ENCODE measurements at places on chromosomes 12 and 14.

DNA sequence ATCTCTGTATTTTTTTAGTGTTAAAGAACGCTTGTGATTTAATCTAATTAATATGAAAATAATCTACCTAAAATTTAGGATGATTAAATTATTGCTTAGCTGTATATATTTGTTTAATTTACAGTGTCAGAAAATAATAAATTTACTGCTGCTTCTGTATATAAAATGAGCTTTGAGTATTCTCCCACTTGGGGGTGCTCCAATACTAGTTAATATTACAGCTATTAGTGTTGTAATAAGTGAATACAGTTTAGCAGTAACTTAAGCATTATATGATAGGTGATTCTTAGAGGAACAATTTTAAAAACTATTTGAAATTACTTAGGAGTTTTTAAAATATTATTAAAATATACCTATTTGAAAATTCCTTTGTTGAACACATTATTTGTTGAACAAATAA is 62.2 kb downstream of the PAPOLA start:
- DNase-seq, result no peak

DNA sequence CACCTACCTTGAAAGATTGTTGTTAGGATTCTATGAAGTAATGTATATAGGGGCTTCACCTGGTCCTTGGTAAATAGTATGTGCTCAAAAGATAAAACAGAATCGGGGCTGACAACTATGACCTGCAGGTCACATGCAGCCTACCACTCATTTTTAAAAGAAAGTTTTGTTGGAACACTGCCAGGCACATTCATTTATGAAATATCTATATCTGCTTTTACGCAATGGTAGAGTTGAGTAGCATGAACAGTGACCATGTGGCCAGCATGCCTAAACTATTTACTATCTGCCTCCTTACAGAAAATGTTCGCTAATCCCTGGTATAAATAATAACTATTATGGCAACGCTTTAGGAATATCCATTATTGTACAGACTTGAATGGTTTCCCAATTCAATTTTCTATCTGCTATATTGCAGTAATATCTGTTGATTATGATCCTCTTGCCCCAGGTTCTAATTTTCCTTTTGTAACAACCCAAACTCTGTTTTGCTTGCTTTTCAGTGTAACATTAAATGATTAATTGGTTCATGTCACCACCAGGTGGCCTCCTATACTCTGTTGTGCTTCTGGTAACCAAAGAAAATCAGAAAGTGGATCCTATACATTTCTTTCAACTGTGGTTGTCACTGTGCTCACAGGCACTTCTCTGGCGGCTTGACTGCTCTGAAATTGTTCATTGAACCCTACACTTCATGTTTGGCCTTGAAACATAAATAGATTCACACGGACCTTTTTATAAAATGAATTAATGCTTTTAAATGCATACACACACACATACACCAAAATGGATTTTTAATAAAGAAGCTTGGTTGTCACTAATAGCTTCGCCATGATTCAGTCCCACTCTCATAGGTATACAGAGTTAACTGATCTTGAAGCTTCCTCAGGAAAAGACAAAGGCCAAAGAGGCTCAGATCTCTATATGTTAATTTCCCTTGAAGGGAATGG is 227.7 kb upstream of the NPAS3 start:
- no peak for DNase-seq

DNA sequence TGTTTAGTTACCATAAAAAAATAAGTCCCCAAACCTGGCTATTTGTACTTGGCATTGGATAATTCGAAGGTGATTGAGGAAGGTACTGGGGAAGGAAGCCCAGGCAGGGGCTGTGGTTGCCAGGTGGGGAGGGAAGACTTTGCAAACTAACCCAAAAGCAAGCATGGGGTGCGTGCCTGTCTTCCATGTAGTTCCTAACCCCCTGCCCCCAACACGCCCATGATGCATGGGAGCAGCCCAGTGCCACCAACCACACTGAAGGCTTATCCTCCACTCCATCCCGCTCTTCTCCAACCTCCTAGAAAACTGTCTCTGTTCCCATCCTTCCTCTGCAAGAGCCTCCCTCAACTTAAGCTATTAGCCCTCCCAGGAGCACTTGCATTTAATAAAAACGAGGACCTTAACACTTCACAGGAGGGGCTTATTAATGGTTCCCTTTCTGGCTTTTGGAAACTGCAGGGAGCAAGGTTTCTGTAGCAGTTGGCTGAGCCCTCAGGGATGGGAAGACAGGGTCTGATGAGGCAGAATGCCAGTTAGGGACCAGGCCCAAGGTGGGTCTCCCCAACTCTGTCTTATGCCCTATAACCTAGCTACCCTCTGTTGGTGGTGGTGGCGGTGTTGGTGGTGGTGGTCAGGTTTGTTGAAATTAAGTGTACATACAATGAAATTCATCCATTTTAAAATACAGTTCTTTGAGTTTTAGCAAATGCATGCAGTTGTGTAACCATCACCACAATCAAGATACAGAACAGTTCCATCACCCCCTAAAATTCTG is 96.0 kb downstream of the ZFP36L1 start:
- DNase-seq, result no peak

DNA sequence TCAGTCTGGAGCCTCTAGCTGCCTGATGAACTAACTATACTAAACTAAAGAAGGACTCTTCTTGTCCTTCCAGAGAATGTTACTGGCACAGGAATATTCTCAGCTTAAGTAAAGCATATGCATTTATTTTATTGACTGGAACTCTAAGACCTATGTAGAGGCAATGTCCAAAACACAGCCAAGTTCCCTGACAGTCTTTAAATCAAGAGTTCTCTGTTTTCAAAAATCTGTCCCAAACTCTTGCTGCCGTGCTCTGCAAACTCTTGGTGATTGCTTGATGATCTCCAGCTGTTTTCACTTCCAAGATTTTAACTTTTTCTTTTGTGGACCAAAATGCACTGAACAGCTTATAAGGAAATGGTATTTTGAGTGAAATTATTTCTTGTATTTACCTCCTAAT is 67.5 kb upstream of the DAAM1 start:
- DNase-seq, result no peak

DNA sequence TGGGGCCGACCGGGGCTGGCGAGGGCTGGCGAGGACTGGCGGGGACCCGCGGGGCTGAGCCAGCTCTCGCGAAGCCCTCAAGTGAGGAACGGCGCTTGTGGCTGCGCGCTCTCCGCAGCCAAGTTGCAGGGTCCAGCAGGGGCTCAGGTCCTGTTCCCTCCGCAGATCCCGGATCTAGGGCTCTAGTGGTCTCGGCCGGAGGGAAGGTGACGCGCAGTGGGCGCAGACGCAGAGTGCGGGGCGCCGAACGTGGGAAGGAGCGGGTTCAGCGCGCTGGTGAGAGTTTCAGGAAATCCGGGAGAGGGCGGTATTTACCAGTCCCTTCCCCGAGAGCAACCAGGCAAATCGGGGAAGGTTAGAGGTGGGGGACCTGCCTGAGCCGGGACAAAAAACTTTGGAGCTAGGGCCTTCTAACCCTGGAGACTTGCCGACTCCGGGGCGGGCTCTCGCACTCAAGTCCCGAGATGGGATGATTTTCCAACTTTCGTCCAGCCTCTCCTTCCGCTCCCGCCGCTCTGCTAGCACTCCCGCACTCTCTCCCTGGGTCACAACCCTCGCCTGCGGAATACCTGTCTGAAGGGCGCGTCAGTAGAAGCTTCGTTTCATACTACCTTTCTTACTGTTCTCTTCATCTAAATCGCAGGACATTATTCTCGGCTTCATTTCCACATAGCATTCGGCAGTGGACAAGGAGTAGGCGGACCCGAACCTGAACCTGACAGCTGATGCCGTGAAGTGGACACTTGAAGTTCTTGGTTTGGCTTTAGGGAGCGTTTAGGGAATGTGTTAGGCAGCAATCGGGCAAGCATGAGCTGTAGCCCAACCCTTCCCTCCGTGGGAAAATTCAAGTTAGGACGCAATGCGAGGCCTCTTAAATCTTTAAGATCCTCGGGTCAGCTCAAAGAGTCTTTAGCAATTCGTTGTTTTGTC is 13.6 kb upstream of the PAX9 start:
- no peak for DNase-seq

DNA sequence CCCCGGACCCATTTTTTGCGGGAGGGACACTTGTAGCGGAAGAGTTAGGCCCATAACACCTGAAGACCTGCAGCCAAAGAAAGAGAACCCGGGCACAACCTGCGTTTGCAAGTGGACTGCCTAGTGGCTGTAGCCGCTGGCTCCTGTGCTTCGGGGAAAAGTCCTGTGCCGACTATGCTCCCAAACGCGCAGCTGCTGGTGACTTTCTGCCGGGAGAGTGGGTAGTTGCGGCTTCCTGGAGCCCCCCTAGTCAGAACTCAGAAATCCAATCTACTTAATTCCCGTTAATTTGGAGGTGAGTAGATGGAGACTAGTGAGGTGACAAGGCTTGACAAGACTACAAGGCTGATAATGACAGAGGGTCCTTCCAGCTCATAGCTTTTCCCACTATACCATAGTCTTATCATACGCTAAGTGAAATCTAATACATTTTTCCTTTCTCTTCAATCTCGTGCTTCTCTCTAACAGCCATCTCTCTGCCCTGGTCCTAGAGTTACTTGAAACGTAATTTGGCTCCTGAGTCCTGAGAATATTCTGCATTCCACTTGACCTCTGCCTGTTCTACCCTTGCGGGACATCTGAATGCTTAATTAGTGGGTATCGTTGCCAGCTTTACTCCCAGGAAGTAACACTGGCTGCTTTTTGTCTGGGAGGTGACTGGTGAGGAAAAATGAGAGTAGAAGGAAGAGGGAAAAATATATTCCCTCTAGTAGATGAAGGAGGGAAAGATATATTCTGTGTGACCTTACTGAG is 556 bp downstream of the MTHFD1 start:
- DNase-seq, result peak; percentile 22

Data from CD8-positive, alpha-beta memory T cell (primary cell).